ENCODE measurements at places on chromosomes 16 and 17. TPM values are rescaled to one million over a fixed set of nuclear protein-coding genes. Genes with fewer than 3 reads are reported as not detected.

DNA sequence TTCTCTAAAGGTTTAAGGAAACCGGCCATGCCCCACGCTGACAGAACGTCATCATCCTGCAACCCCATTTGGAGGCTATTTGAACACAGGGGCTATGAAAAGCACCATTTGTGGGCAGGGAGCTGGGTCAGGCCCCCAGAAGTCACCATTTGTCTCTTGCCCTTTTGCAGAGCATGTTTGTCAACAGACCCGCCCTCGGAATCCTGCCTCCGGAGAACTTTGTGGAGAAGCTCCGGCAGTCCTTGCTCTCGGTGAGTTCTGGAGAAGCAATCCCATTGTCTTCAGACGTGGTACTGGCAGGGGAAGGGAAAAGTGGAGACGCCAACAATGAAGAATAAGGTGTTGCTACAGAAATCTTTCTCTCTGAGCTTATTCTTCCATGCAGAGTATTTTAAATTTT, 33.5 kb downstream of the TMEM186 start:
- peak; percentile 34 for DNase-seq

GRCh38 chr17:17723354-17724261, 42.4 kb downstream of the RAI1 start:
- DNase-seq = no peak

Gene KRT28
- not detected for polyA plus RNA-seq

Gene GALK1
- polyA plus RNA-seq = 29.8 TPM
